IMR-90 (cell line): ENCODE measurements at places on chromosomes 5 and 9. TPM values are rescaled to one million over a fixed set of nuclear protein-coding genes. Genes with fewer than 3 reads are reported as not detected.
A peak's percentile ranks its signal among the peaks of the same experiment; 100 is the strongest.

Gene SLC36A2
- polyA plus RNA-seq = not detected in 2 replicates

GRCh38 chr5:123115020-123115419 lies 26.0 kb downstream of the PRDM6 start:
- peak; percentile 68 for DNase-seq

Gene ANKRD34B
- polyA plus RNA-seq = not detected in 2 replicates

Gene PGGT1B
- polyA plus RNA-seq = 0.95 and 2.1 TPM in 2 replicates

Gene ISCA1
- polyA plus RNA-seq = 14.0 and 15.1 TPM in 2 replicates
